ENCODE measurements at places on chromosomes 3 and 15. TPM values are rescaled to one million over a fixed set of nuclear protein-coding genes. Genes with fewer than 3 reads are reported as not detected.

Gene ANKRD34C
- total RNA-seq = not detected

Gene PLSCR2
- total RNA-seq = not detected

- peak; percentile 72 for DNase-seq
Measured at GRCh38 chr3:39141171-39141995, 12.0 kb downstream of the CSRNP1 start.

- no peak for DNase-seq
Measured at GRCh38 chr3:40985195-40985594, 214.1 kb upstream of the CTNNB1 start.

- DNase-seq = no peak
Measured at GRCh38 chr3:102529452-102529851, 94.6 kb downstream of the ZPLD1 start.

GRCh38 chr3:143123353-143123984, 3.9 kb downstream of the CHST2 start:
- DNase-seq = no peak

GRCh38 chr3:186361762-186362536, at the start of gene DGKG:
DGKG (minus strand) TSS chr3:186362234; CDS start chr3:186320459, 41,775 bp downstream.
- DNase-seq = peak; percentile 82

GRCh38 chr3:184361932-184362667, 590 bp downstream of the POLR2H start:
- DNase-seq = peak; percentile 89

GRCh38 chr15:31472636-31473384, 146.2 kb downstream of the KLF13 start:
- no peak for DNase-seq

GRCh38 chr3:71930056-71930991, 145.4 kb upstream of the PROK2 start:
- DNase-seq = no peak

- DNase-seq = no peak
Measured at GRCh38 chr3:193704431-193704830, 111.4 kb downstream of the OPA1 start.

DNA sequence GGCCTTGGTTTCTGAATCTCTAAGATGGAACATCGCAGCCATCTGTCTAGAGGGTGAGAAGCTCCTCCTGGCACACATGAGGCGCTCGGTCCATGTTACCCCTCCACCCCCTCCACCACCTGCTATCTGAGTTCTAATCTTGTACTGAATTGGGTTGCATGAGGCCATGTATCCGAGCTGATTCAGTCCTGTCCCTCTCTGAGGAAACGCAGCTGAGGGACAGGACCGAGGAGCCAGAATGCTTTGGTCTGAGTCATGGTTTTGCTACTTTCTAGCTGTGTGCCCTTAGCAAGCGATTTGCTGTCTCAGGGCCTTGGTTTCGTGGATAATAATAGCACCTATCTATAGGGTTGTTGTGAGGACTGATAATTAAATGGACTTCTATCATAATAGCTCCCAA, 87.8 kb upstream of the SEC13 start:
- no peak for DNase-seq

Measured in sigmoid colon (tissue), 7 donors.